ENCODE measurements at places on chromosomes 3 and 15.

GRCh38 chr3:98388147-98388546 is 2.3 kb upstream of the OR5K3 start:
- DNase-seq = no peak

DNA sequence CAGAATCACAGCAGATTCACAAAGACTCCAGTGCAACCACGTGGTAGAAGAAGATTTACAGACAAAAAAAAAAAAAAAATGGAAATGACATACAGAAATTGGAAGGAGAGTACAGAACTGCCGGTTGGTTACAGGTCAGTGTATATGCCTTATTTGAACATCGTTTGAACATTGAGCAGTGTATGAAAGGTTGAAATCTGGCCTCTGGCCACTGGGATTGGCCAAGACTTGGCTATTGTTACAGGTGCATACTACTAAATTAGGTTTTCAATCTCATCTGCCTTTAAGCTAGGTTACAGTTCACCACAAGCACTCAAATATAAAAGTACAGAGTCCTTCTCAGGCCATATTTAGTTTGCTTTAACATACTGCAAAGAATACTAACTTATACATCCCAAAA is 59.8 kb downstream of the THBS1 start:
- DNase-seq = no peak

GRCh38 chr3:119542168-119542767 is 17.1 kb downstream of the CD80 start:
- no peak for DNase-seq

- peak; percentile 80 for DNase-seq
Measured at GRCh38 chr3:124217542-124217941, 225.6 kb upstream of the ROPN1 start.

- no peak for DNase-seq
Measured at GRCh38 chr15:71804226-71804625, 6.1 kb upstream of the NR2E3 start.

GRCh38 chr3:161171113-161171512 is 50.0 kb upstream of the NMD3 start:
- no peak for DNase-seq

DNA sequence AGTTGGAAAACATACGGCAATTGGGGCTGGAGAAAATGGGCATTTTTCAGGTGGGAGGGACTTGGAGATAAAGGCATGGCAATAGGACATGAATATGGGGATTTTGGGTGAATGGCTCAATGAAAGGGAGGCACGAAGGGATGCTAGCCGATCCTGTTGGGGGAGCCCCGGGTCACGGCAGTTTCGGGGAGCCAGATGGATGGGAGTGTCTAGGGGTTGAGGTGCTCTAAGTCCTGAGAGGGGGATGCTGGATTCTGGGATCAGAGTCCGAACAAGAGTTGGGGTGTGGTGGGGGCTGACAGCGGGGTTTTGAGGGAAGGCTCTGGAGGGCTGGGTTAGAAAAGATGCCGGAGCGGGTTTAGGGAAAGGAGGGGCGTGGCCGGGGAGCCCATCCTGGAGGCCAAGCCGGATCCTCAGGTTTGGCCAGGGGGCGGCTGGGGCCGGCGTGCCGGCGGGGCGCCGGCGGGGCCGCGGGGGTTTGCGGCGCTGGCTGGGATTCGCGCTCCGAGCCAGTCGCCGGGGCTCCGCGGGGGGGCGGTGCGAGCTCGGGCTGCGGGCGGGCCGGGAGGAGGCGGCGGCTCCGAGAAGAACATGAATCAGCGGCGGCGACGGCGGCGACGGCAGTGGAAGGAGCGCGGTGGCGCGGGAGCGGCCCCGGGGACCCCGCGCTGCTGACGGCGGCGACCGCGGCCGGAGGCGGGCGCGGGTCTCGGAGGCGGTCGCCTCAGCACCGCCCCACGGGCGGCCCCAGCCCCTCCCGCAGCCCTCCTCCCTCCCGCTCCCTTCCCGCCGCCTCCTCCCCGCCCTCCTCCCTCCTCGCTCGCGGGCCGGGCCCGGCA is at the start of gene TYRO3:
Gene TYRO3 (plus strand): TSS at position 813 of the 839 bp plus-strand sequence. CDS start 46 bp downstream, outside the sequence.
- peak; percentile 75 for DNase-seq

DNA sequence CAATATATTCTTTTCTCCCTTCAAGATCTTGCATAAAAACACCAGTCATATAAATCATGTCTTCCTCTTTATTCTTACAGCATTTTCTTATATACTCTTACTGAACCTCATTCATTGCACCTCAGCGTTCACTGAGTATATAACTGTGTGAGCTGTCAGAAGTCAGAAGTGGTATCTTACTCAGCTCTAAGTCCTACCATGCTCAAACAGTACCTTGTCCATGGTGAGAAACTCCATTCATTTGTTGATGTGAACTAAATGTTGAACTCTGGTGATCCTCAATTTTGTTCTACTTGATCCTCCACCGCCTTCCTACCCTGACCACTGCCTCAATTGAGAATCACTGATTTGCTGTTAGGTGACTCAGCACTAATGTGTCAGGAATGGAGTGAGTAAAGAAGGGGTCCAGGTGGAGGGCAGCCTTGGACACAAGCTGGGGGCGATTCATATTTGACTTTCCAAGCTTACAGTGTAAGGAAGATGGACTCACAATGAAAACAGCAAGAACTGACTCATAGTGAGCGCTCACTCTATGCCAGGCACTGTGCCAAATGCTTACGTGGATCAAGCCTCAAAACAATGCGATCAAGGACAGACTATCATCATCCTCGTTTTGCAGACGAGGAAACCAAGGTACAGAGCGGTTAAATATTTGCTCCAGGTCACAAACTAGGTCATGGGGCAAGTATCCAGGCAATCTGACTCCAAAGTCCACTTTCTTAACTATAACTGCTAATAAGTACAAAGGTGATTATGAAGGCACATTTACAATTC is 13.5 kb upstream of the ZFYVE19 start:
- no peak for DNase-seq

DNA sequence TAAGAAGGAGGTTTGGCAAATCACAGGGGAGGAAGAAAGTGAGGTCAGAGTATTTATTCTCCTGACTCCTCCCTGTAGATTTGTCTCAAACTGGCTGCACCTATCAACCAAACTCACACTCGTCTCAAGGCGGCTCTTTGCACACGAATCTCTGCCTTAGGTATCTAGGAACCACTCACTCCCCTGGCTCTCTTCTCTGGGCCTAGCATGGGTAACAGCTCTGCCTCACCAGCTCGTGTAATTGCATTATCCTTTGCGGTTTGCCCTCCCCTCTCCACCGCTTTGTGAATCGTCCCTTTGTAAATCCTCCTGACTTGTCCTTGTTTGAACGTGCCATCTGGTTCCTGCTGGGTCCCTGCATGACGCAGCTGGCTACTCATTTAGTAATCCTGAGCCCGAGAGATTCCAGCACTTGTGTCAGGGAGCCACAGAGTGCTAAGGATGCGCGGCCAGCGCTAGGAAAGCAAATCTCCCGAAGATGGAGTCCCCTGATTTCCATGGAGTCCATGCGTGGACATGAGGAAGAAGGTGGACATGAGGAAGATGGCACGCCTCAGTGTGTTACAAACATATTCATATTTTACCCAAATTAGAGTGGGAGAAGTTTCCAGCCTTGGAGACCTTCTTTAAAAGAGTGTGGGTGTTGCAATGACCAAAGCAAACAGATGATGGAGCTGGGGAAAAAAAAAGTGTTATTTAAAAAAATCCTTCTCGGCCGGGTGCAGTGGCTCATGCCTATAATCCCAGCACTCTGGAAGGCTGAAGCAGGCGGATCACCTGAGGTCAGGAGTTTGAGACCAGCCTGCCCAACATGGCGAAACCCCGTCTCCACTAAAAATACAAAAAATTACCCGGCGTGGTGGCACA is 26.7 kb downstream of the NRROS start:
- no peak for DNase-seq

DNA sequence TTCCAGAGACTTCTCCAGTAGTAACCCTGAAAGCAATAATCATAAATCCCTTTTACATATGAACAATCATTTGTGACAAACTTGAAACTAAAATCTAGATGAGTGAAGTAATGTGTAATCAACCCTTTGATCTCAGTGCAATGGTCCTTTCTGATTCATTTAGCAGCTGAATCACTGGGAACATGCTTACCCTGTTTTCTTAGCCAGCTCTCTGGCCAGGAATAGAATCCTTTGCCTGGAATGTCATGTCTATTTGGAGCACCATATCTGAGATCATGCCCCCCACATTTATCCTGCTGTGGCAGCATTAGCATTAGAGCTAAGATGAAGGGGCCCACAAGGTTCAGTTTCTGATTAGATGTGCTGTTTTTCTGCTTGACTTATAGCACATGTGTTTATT is 309.8 kb downstream of the OXSM start:
- no peak for DNase-seq

DNA sequence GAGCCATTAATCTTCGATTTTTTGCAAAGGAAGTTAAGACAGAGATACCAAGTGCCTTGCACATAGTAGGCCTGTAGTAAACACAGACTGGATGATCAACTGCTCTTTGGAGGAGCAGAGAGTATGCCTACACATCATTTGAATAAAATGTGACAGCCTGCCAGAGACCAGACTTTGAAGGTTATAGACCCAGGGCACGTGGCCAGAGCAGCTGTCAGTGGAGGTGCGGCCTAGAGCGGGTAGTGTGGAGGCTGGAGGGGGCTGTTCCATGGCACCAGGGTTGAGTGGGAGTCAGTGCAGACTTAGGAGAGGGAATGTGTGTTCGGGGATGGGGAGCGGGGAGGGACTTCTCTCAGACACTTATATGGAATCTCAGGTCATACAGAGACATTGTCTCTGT is 80.8 kb downstream of the SMAD3 start:
- DNase-seq = no peak

GRCh38 chr15:23634181-23634580 is 13.5 kb downstream of the MAGEL2 start:
- DNase-seq = no peak
